Right ventricle myocardium superior (tissue), 1 donor: ENCODE measurements at places on chromosomes 4 and X. TPM values are rescaled to one million over a fixed set of nuclear protein-coding genes. Genes with fewer than 3 reads are reported as not detected.

GRCh38 chr4:70754470-70754869 is 32.7 kb downstream of the RUFY3 start:
- DNase-seq: no peak

GRCh38 chrX:106306391-106306947 is 138.4 kb downstream of the PWWP3B start:
- DNase-seq: no peak

DNA sequence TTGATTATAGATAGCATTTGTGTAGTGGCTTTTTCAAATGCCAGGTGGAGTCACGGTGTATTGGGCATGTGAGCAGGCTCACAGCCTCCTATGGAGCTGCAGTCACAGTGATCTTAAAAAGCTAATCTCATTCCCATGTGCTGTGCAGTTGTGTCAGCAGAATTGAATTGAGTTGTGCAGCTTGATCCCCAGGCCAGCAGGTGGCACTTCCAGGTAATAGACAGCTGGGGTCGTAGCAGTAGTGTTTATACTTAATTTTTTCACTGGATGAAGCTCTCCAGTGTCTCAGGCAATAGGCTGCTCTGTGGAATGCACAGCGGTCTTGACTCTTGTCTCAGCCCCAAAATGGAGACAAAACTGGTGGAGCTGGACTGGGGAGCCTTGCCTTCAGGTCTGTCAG is 1028.1 kb downstream of the SH3BGRL start:
- DNase-seq: no peak

DNA sequence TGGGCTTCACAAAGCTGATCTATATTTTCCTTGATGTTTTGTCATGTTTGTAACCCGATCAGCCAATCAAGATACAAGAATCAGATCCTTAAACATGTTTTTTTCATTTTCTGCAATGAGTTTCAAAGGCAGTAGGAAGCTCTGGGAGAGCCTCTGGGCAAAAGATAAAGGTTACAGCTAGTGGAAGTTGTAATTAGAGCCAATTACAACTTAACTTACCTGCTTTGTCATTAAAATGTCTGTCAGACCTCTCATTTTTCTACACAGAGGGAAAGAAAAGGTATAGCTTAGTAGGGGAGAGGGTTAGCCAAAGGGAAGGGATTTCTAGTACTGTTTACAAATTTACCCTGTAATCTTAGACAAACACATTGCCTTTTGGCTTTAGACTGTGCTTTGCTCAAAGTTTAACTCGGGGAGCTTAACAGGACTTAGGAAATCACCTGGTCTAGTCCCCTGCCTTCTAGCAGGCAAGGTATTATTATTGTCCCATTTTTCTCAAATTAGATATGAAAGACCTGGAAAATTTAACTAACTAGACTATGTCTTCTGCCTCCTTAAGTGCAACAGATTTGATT is 55.8 kb downstream of the FGF16 start:
- no peak for DNase-seq

- no peak for DNase-seq
Observed at GRCh38 chr4:4491396-4491893, 50.4 kb downstream of the STX18 start.

DNA sequence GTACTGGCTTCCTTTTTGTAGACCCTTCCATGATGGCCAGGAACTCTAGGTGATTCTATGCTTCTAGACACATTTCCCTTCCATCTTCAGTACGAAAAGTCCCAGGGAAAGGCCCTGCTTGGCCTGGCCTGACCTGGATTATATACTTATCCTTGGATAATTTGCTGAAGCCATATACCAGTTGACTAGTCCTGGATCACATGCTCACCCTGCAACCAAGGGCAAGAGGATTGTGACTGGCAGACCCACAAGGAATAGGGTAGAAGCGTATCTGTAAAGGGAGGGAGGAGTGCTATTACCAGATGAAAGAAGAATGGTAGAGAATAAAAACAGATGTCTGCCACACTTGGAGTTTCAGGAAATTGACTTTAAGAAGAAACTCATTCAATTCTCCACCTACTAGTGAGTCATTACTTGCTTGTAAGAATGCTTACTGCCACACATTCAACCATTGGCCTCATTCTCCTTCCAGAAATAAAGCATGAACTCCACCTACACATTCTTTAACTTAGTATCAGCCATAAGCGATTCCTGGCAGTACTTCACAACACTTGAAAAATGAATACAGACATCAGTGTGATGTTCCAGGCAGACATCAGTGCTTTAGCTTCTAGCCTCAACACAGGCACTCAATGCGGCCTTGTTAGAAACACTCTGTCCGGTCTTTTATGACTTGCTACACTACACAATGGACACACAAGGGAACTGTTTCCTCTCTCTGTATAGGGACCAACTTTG is 141.8 kb downstream of the CBR4 start:
- no peak for DNase-seq

DNA sequence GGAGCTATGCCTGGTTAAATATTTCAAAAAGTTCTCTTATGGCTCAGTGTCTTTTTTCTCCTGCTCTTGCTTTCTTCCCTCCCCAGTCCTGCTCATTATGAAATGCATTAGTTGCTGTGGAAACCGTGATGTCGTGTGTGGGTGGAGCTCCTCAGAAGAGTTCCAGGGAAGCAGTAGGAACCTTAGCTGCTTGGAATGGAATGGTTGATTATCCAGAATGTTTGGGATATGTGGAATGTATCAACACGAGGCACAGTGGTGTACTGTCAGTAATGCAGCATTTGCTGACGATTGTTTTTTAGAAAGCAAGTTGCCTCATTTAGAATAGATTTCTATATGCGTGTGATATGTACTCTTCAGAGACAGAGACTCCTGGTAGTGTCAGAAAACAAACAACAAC is 333.2 kb downstream of the ARHGAP10 start:
- no peak for DNase-seq

- no peak for DNase-seq
Observed at GRCh38 chr4:41549478-41549877, 11.5 kb downstream of the LIMCH1 start.

DNA sequence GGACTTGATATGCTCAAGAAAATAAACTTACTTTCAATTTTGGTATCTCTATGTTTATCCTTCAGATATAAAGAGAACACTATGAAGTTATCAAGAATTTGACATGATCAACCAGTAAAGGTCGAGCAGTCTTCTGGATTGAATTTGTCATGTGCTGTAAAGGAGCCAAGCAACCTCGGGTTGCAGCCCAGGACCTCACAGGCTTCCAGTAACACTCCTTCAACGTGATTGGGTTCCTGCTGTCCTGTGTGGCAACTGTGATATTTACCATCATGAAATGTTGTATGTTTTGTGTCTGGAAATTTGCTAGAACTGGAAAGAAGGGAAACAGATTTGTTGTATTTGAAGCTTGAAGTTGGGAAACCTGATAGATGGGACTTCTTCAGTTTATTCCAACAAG is 52.0 kb upstream of the UGT2B7 start:
- DNase-seq: no peak

DNA sequence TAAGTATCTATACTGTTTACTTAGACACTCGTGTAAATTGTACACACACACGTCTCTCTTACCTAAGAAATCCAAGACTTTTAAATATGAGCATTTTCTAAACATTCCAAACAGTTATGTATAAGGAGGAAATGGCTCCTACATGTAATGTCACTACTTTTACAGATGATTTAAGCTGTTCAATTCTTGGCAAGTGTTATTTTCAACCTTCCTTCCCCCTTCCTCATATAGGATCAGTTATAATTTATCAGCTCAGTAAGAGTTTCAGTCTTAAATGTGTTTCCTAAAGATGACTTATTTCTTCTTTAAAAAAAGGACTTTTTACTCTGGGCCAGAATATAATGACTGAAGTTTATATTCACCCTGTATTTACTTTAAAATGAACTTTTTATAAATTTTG is 601.1 kb downstream of the ANKRD50 start:
- no peak for DNase-seq

DNA sequence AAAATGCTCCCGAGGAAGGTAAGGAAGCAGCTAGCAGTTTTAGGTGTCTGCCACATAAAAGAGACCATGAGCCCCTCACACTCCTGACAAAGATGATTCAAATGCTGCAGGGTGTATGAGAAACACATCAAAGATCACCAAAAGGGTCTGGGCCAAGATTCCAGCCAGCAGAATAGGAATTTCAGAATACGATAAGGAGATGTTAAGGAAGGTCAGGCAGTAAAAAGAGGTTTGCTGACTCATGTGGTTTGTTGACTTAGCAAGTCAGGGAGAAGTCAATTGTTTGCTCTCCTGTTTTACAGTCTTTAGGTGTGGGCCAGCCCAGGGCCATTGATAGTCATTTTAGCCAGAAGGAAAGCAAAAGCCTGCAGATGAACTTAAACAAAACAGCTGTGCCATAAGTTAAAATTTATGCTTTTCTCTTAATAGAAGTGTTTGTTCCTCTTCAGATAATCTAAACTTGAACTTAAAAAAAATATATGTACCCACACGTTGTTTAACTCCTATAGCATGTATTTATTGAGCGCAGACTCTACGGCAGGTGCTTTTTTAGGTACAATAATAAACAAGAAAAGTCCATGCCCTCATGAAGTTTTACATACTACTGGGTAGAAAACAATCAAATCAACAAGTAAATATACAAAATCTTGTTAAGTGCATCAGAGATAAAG is 115.6 kb downstream of the CAMK2D start:
- DNase-seq: no peak

- DNase-seq: peak; percentile 46
Observed at GRCh38 chr4:123856689-123857545, 460.3 kb downstream of the SPRY1 start.

DNA sequence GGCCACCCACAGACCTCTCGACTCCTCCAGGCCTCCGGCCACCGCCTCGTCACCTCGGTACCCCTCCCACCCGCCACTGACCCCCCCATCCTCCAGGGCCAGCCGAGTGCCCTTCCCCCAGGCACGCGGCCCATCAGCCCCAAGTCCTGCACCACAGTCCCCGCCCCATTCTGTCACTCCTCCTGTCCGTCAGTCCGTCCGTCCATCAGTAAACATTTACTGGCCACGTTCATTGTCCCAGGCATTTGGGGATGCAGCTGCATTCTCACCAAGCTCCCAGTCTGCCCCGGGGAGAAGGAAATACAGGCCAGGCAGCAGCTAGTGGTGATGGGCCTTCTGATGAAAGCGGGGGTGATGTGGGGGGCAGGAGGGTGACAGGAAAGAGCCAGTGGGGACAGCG is 35.3 kb upstream of the FGFR3 start:
- DNase-seq: no peak

- DNase-seq: peak; percentile 64
Observed at GRCh38 chr4:4327652-4328121, 37.6 kb downstream of the ZBTB49 start.

GRCh38 chr4:10123227-10124101 is 6.9 kb upstream of the WDR1 start:
- peak; percentile 46 for DNase-seq

DNA sequence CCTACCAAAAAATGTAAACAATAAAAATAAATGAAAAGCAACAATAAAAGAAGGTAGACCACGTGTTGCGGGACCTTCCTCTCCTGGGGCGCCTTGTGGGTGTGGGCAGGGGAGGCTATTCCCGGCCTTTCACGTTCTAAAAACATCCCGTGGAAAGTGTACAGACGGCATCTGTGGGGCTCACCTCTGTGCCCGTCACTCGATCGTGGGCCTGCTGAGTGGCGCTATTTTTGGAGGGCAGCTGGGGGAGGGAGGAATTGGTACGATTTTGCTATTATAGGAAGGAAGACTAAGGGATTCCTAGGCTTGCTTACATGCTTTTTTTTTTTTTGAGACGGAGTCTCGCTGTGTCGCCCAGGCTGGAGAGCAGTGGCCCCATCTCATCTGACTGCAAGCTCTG is 13.6 kb upstream of the PPP2R3B start:
- no peak for DNase-seq

- no peak for DNase-seq
Observed at GRCh38 chr4:39655876-39656275, 17.2 kb upstream of the SMIM14 start.

DNA sequence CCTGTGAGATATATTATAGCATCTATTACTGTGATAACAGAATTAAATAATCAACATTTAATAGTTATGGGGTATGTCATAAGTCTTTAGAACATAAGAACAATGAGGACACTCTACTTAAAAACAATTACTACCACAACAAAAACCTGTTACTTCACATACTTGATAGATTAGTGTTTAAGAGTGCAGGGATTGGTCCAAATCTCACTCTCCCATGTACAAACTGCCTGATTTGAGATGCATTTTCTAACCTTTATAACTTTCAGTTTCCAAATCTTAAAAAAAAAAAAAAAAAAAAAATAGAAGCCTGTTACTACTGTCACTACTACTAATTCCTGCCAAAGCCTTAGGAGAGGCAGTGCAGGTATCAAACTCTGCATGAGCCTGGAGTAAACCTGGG is 5.6 kb downstream of the PCDH18 start:
- no peak for DNase-seq

DNA sequence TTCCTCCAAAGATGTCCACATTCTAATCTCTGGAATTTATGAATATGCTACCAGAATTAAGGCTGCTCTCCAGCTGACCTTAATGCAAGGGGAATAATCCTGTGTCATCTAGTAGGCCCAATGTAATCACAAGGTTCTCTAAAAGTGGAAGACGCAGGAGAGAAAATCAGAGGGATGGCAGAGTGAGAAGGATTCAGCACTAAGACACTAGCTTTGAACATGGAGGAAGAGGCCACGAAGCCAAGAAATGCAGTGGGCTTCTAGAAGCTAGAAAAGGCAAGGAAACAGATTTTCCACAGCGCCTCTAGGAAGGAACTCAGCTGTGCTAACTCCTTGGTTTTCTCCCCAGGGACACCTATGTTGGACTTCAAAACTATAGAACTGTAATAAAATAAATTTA is 240.7 kb upstream of the TRAM1L1 start:
- DNase-seq: no peak

DNA sequence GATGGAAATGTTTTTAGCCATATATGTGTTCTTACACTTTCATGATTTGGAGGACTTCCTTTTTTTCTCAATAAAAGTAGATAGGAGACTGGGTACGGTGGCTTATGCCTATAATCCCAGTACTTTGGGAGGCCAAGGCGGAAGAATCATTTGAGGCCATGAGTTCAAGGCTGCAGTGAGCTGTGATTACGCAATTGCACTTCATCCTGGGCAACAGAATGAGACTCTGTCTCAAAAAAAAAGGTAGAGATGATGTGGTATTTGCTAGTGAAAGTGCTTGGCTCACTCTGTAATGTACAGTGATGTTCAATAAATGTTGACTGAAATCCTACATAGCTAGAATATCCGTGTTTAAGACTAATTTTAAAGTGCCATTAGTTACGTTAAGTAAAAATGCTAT is 27.4 kb downstream of the KLHL2 start:
- DNase-seq: no peak

GRCh38 chr4:130053723-130054122 is 957.8 kb downstream of the C4orf33 start:
- DNase-seq: no peak

The CT47B1 gene
- not detected for total RNA-seq

The EIF2S3 gene
- 64.4 TPM for total RNA-seq

The EDA gene
- total RNA-seq: 11.1 TPM

The DMRTC1 gene
- not detected for total RNA-seq

The ZNF711 gene
- 0.40 TPM for total RNA-seq

The LRIT3 gene
- total RNA-seq: not detected

The FRG2 gene
- total RNA-seq: not detected

The TLR3 gene
- 4.6 TPM for total RNA-seq

The F8A3 gene
- total RNA-seq: not detected

The KCNIP4 gene
- total RNA-seq: not detected

The VGLL1 gene
- total RNA-seq: not detected

The GPRASP1 gene
- total RNA-seq: 3.8 TPM

The FGF5 gene
- 0.91 TPM for total RNA-seq

The MBTPS2 gene
- total RNA-seq: 8.6 TPM
